Activated CD8-positive, alpha-beta memory T cell treated with anti-CD3 and anti-CD28 coated beads for 1 hour (primary cell): ENCODE measurements at places on chromosomes 12 and 14.
A peak's percentile ranks its signal among the peaks of the same experiment; 100 is the strongest.

- DNase-seq: no peak
Observed at GRCh38 chr12:77998236-77998786, 167.6 kb downstream of the NAV3 start.

DNA sequence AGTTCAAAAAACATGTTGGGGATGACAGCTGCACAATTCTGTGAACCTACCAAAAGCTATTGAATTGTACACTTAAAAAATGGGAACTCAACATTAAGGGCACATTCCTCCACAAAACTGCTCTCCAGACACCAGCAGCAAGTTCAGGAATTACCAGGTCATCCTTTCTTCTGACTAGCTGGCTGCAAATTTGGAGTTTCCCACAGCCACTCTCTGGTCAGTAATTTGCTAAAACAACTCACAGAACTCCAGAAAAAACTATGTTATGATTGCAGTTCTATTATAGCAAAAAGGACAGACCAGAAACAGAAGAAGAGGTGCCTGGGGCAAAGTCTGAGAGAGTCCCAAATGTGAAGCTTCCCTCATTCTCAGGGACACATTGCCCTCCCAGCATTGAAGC is 20.1 kb upstream of the PLEKHD1 start:
- no peak for DNase-seq

- peak; percentile 7 for DNase-seq
Observed at GRCh38 chr14:89276424-89276975, 140.5 kb downstream of the FOXN3 start.

DNA sequence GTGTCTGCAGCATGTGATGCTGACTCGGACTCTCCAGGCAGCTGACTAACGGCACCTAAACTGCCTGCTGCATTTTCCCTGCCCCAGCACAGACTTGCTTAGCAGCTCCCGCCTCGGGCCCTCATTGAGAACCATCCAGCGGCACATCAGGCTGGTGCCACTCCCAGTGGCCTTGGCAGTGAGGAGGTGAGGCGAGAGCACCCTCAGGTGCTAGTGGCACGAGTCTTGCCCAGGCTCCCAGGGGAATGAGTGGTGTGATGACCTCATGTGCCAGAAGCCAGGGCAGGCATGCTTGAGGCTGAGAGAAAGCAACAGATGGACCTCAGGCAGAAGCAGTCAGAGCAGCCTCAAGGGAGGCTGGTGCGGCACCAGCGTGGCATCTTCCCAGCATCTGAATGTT is 60.2 kb downstream of the PRKCH start:
- DNase-seq: no peak

- peak; percentile 73 for DNase-seq
Observed at GRCh38 chr12:52006726-52007157, at the start of gene TAMALIN. Gene TAMALIN, plus strand, starts transcription at chr12:52006946. Its CDS starts 74 bp downstream, at chr12:52007020.

DNA sequence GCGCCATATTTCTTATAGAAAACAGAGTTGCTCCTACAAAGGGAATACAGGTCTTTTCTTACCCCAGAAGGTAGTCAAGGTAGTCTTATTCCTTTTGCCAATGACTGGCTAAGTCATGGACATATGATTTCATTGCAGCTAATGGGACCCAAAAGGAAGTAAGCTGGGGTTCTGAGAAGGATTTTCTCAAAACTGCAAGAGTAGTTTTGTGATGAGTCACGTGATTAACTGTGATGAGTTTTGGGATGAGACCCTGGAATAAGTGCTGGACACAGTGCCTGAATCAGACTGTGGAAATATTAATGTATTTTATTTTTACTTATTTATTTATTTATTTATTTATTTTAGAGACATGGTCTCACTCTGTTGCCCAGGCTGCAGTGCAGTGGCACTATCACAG is 13.4 kb upstream of the NIN start:
- DNase-seq: no peak

DNA sequence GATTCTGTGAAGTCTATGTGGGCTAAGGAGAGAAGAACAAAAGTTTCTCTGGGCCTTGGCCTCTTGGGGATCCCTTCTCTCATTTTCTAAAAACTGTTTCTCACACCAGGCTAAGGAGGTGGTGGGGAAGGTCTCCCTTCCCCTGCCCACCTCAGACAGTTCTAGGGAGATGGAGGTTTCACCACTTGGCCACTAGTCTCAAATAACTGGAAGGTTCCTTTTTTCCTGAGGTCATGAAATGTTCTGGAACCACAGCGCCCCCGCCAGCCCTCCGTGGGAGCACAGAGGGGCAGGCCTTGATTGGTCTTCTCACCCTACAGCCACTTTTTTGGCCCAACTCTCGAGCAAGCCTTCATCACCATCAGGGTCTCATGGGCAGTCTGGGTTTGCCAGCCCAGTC is 12.6 kb downstream of the C12orf43 start:
- DNase-seq: no peak

GRCh38 chr12:118259079-118259478 is 113.6 kb downstream of the TAOK3 start:
- DNase-seq: no peak

- no peak for DNase-seq
Observed at GRCh38 chr12:116104167-116104767, 173.2 kb downstream of the MED13L start.

DNA sequence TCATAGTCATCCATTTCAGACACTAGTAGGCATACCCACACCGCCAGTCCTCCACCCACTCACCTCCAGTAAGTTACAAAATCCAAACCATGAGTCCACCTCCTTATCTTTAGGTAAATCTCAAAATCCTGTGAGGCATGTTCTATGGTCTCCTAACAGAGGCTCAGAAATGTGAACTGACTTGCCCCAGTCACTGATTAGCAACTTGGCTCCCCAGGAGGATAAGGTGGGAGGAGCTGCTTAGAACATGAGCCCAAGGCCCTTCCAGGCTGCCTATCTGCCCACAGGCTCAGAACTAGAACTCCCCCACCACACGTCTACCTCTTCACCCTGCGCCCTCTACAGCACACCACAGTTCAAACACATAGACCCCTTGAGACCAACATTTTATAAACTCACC is 19.9 kb downstream of the SETD3 start:
- DNase-seq: no peak

GRCh38 chr12:75944097-75944904 is 87.3 kb downstream of the PHLDA1 start:
- DNase-seq: no peak

GRCh38 chr12:96238336-96239047 is 44.3 kb downstream of the ELK3 start:
- DNase-seq: no peak

DNA sequence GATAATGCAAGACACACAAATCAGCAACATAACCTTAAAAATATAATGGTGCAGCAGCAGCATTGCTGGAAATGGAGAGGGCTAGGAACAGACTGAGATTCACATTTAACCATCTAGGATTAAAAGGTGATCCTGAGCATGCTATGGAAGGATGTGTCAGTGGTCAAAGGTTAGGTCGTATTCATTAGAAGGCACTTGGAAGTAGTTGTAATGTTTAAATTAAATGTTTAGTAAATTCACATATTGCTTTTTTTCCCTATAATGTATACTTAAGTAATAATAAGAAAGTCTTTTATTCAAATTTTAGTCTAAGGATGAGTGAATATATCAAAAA is 368.6 kb upstream of the PDE3A start:
- DNase-seq: no peak

- no peak for DNase-seq
Observed at GRCh38 chr12:15632708-15633107, 156.5 kb downstream of the EPS8 start.

DNA sequence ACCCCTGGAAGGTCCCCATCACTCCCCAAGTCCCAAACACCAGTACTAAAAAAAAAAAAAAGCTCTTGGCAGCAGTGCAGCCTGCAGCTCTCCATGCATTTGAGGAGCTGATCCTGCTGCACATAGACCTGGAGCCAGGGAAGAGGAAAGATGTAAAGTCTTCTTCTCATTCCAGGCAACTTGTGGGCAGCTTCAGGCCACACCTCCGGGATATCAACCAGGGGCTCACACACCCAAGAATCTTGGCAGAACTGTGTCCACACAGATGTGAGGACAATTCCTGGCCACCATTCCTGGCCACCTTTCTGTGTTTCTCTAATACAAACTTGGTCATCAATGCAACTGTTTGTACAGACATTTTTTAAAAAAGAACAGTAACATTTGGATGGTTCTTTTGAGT is 72.7 kb downstream of the TMEM132C start:
- DNase-seq: no peak

DNA sequence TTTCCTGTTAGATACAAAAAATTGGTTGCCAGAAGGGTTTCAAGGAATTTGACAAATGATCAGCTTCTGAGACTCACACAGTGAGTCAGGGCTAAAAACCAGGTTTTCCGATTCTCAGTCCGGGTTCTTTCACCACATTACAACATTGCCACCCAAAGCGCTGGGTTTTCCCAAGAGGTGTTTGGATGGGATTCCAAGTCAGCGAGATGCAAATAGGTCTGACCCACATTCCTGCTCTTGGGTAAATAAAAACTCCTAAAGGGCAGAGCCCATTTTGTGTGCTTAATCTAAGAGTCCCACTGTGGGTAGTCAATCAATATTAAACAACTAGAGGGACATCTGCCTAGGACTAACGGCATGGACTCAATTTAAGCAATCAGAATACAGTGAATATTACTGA is 5.4 kb upstream of the RIC8B start:
- DNase-seq: no peak

GRCh38 chr14:56137849-56138248 is 19.6 kb downstream of the PELI2 start:
- no peak for DNase-seq

DNA sequence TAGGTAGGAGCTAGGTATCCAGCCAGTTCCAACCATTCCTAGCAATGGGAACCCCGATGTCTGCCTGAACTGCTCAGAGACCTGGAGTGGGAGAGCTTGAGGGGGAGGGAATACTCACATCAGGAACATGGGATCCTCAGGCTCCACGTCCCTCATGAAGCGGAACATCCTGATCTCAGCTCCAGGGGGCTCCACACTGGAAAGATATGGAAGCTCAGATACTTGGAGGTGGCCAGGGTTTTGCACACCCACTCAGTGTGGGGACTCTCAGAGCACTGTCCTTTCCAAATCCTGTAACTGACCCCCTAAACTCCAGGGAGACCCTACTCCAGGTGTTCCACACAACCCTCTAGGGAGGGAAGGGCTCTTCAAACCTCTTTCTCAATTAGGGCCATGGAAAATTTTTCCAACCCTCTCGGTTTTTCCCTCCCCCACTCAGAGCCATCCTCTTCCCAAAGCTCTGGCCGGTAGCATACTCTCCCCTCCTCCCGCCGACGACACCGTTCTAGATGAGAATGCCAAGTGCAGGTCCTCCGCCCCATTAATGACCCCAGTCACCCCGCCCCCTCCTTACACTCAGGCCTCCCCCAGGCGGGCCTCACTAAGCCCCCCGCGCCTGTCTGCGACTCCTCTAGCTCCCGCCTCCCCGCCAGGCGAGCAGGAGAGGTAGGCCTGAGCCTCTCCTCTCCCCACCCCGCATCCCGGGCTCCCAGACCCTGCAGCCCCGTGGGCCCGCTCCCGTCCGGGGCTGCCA is 597 bp downstream of the MLF2 start:
- no peak for DNase-seq

- no peak for DNase-seq
Observed at GRCh38 chr14:40058901-40059897, 627.0 kb upstream of the FBXO33 start.

DNA sequence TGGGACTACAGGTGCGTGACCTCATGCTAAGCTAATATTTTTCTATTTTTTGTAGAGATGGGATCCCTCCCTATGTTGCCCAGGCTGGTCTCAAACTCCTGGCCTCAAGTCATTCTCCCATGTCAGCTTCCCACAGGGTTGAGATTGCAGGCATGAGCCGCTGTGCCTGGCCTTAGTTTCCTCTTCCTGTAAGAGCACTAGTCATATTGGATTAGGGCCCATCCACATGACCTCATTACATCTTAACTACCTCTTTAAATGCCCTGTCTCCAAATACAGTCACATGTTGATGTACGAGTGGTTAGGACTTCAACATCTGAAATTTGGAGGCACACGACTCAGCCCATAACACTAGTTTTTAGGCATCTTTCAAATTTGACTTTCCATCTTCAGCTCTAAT is 72.2 kb upstream of the RASSF3 start:
- DNase-seq: no peak

DNA sequence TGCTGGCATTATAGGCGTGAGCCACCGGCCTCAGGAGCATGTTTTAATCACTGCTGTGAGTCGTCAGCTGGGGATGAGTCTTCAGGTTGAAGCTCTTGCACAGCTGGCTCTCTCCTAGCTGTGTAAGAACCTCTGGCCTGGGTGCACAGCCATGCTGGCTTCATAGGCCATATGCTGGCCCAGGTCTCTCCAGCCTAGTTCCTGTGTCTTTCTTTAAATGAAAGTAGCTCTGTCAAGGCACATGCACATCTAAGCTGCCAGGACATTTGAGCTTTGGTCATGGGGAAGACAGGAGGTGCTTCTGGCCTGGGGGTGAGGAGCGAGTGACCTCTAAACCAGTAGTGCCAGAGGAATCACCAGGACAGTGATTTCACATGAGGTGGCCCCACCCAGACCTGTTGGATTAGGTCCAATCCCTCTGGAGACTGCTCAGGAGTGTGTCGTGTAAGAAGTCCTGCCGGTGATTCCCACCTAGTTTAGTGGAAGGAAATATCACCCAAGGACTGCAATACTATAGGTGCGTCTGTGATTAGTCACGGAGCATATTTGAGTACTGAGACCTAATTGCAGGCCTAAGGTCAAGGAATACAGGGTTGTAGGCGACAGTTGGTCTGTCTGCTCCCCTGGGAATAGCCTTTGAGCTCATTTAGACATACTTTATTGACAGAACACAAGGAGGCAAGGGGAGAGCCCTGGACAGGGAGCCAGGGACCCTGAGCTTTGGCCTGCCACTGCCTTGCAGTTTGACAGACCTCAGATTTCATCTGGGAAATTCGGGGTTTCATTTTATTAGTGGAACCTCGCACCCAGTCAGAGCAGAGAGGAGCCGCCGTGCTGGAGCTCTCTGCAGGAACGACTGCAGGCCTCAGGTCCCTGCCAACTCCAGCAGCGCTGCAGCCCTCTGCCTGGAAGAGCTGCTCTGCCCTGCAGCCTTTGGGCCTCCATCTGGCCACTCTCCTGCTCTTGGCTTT is 67.0 kb downstream of the ANKRD9 start:
- no peak for DNase-seq

DNA sequence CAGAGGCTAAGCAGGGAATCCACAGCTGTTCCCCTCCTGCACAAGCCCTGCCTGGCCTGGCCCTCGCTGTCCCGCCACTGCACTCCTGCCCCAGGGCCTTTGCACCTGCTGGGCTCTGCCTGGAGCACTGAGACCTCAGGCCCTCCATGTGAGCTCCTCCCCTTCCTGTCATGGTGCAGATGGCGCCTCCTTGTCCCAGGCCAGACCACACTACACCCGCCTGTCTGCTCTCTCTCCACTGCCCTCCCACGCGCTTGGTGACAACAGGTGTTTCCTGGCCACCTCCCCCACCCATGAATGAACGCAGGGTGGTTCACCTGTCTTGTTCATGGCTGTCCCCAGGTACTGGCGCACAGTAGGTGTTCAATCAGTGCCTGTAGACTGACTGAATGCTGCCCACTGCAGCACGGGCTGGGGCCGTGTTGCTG is 82.9 kb downstream of the NCOR2 start:
- no peak for DNase-seq

DNA sequence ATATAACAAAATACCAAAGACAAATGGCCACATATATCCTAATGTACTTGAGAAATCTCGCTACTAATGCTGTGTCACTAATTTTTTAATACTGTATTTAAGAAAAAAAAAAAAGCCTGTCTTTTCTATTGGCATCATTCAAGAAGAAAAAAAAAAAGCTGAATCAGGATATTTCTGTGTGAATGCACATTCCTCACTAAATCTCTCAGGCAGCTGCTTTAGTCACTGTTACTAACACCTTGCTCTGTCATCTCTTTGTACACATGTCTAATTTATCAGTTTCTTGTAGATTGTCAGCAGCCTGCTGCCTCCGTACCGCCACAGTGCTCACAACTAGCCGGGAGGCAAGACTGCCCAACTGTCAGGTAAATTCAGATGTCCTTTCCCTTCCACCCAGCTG is 32.0 kb upstream of the FGD4 start:
- DNase-seq: no peak
